ENCODE measurements at places on chromosomes 1 and 21. TPM values are rescaled to one million over a fixed set of nuclear protein-coding genes. Genes with fewer than 3 reads are reported as not detected.

TOMM20 gene
- total RNA-seq: 77.8 TPM

KCNH1 gene
- 1.6 TPM for total RNA-seq

GRCh38 chr1:241990040-241990439 lies 8.9 kb downstream of the MAP1LC3C start:
- peak; percentile 27 for DNase-seq

- no peak for DNase-seq
Observed at GRCh38 chr1:178565586-178565985, 52.7 kb downstream of the TEX35 start.

DNA sequence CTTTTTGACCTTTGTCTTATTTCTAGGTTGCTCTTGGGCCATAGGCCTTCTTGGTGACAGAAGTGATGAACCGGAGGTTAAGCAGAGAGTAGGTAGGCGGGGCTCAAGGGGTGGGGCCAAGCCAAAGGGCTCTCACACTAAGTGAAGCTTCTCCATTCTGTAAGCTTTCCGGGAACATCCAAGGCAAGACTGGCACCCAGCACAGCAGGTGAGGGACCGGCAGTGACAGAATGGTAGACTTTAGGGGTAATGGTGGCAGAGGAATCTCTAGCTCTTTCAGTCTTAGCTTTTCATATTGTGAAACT lies at the start of gene TNFAIP8L2:
TSS of gene TNFAIP8L2 (plus strand) at position 135 of the 305 bp plus-strand sequence. CDS start 2,049 bp downstream, outside the sequence.
- no peak for DNase-seq
